Adrenal gland (tissue), 19 donors: ENCODE measurements at places on chromosomes 4 and X.

DNA sequence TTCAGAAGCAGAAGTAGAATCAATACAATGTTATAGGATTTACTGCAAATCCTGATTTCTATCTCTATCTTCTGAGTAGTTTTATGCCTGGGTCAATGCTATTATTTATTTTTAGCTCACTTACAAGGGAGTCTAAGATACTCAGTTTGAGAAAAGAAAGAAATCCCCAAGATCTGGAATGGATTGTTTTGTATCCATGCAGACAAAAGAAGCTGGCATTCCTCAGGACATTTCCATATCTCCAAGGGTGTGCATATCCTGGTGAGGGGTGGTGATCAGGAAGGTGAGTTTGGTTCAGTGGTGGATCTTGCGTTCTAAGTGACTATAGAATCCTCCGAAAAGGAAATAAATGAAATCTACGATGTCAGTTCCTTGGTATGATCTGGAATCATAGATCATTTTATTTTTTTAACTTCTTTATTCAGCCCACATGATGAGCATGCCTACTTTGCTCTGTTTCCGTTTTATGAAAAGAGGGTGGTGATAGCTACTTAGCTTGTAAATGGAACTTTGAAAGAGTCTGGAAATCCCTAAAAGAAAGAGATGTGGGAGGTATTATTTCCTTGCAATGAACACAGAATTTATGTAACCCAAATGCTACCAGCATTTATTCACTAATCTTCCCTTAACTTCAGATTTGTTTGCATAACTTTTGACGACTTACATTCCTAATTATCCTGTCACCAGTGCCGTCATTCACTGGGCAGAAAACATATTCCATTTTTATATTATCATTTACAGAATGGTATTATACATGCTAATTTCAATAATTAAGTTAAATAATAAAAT is 81.1 kb upstream of the RAPGEF2 start:
- no peak for DNase-seq

- DNase-seq = no peak
Measured at GRCh38 chrX:86455495-86455894, 307.2 kb downstream of the DACH2 start.

- DNase-seq = no peak
Measured at GRCh38 chrX:17828171-17828570, 32.9 kb downstream of the RAI2 start.

DNA sequence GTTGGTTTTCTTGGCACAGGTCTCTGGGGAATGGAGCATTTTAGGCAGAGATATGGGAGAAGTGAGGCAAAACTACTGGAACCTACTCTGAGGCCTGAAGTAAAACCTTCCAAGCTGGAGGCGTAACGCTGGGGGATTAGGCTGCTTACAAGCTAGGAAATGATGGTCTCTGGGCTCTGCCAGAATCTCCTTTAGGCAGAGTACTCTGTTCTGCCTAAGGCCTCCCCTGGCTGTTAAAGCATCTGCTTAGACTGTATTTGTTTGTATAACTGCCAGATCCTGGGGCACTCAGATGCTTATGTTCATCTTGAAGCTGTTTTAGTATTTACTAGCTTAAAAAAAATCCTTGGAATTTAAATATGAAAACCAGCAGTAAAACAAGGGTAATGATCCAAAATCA is 822.2 kb downstream of the RPA4 start:
- DNase-seq = no peak

DNA sequence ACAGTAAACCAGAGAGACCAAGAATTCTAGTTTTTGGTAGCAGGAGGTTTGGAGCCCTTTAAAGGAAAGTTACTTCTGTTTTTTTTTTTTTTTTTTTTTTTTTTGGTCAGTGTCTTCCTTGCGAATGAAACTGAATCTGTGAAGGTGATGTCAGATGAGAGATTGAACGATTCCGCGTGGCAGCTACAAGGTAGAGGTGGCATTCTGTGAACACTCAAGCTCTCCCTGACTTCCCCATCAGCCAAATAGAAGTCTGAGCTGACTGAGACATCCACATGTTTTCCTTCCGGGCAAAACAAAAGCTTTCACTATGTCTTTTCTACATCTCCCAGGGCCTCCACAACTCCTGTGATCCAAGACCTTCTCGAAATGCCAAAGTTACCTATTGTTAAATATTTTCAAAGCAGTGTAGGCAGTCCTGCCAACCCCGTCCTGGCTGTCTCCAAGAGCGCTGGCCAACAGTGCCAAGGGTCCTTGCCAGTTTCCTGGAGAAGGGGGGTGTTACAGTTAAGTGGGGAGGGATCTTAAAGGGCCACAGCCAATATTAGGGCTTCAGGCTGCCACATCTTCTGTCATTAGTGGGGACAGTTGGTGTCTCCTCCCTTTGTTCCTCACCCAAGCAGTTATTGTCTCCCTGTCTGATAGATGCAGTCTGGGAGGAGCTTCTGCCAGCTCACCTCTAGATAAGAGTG is 102.9 kb upstream of the SLC34A2 start:
- peak; percentile 26 for DNase-seq

GRCh38 chr4:26466578-26467270 is 23.6 kb downstream of the CCKAR start:
- no peak for DNase-seq
